Activated T-helper 1 cell treated with anti-CD3 and anti-CD28 coated beads, Interleukin-12 subunit alpha, Interleukin-12 subunit beta, Interleukin-2, Interleukin-4 antibody, amounts not matched to agents 30 ng/mL and 10 ng/mL and 1 ng/mL, durations not matched to agents 14 hours and 24 hours and 36 hours (primary cell): ENCODE measurements at places on chromosomes 13 and 19. TPM values are rescaled to one million over a fixed set of nuclear protein-coding genes. Genes with fewer than 3 reads are reported as not detected.

ANGPTL8 gene
- total RNA-seq, result not detected in 2 replicates

DIRAS1 gene
- total RNA-seq, result 0.05 TPM in 1 of 2 replicates, not detected in the other

ZNF528 gene
- 6.8 and 8.0 TPM in 2 replicates for total RNA-seq

SPACA4 gene
- total RNA-seq, result not detected in 2 replicates

APC2 gene
- 0.16 and 0.17 TPM in 2 replicates for total RNA-seq

CD22 gene
- total RNA-seq, result 4.7 and 5.1 TPM in 2 replicates

ADAMTS10 gene
- total RNA-seq, result 3.2 and 3.3 TPM in 2 replicates
